Stimulated activated CD8-positive, alpha-beta memory T cell treated with anti-CD3 and anti-CD28 coated beads, Interleukin-15, amount 100 ng/mL, for 1 hour (primary cell): ENCODE measurements at places on chromosomes 5 and 9.

- no peak for DNase-seq
Observed at GRCh38 chr5:173832386-173832785, 55.8 kb upstream of the CPEB4 start.

GRCh38 chr5:140329739-140330481 lies 16.5 kb downstream of the HBEGF start:
- no peak for DNase-seq

DNA sequence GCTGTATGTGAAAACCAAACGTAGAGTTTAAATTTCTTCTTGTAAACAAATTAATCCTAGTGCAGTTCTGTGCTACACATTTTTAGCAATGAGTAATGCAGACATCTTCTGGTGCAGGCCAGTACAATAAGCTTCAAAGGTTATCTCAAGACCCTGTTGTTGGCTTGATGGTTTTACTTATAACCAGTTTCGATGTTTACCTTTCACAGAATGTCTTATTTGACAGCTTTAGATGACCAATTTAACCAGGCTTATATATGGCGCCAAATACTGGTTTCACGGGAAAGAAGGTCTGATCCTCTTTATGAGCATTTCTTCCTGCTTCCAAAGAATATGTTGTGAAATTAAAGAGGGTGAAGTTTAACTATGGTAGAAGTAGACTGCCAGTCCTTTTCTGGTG lies 9.9 kb downstream of the ZFAND5 start:
- DNase-seq, result no peak

DNA sequence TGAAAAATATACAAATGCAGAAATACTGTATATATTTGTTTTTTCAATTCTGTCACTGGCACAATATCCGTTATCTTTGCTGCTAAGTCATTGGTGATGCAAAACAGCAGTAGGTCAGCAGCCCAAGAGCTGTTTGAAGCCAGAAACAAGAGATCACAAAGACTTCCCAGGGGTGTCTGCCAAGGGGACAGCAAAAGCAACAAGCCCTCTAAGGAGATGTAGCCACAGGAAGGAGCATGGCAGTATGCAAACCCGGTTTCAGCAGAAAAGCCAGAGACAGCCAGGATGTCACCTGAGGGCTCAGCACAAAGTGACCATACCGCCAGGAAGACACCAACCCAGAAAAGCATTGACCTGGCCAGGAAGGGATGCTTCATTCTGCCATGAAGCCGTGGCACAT lies 241.5 kb downstream of the ARRDC3 start:
- DNase-seq, result no peak

DNA sequence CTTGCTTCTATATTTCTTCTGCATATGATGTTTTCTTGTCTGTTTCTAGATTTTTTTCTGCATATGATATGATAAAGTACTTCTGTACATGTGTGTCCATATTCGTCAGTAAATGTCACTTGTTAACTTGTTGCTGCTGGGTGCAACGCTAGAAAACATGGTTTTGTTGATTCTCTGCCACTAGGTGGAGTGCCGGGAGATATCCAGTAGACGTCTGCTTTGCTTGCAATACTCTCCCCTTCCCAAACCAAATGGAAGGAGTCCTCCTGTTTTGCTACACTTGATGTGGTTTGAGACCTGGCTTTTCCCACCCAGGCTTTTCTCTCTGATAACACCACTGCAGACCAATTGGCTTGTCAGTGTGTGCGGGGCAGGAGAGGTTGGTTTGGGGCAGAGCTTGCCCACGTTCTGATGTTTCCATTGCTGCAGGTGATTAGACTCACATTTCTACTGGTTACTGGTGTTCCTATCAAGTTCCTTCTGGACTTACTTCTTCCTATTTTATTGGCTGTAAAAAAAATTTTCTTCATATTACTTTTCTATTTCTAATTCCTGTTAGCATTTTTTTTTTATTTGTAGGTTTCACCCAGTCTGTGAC lies 900.0 kb upstream of the CDH10 start:
- DNase-seq, result no peak

DNA sequence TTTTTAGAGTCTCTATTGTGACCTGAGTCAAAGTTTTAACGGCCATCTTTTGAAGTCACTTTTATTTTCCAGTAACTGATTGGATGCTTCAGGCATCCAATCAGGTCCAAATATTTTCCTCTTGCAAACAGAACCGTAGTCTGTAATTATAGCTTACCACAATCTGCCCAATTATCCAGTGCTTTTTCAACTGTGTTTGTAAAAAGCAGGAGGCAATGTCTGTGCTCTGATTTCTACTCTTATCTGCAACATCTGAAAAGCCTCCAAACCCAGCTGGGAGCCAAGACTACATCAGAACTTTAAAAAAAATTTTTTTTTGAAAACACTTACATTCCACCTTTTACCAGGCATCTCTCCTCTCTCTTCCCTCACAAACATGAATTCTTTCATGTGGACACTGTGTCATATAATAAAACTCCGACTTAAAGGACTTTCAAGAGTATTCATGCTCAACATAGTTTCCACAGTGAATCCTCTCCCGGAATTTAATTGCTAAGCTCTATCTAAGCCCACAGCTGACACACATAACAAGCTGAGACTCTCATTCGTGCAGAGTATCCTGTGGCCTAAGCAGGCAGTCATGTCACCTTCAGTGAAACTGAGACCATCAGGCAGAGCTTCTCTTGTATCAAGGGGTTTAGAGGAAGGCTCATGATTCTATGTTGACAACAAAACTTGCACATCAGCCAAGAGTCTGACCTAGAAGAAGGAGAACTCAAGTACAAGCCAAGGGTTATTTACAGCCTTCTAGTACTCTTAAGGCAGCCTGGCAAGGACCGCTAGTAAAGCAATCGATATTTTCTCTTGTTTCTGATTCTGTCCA lies 272.7 kb downstream of the TLE1 start:
- no peak for DNase-seq

DNA sequence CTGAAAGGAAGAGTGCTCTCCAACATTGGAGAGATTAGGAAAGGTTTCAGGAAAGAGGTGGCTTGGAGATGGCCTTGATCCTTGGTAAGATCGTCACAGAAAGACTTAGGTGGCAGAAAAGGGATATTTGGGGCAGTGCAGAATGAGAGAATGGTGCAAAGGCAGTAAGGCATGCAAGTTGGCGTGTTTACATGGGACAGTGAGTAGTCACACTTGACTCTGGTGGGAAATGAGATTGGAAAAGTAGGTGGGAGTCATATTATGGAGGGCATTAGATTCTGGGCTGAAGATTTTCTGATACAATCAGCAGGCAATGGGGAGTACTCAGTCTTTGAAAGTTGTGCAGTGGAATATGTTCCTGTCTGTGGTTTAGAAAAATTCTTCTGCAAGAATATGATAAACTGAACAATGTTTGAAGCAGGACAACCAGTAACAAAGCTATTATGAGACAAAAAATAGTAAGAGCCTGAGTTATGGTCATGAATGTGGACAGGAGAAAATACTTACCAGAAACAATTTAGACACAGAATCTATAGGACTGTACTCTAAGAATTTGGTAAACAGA lies 76.2 kb upstream of the ANKRD55 start:
- DNase-seq, result no peak

GRCh38 chr9:93364734-93365426 lies 86.6 kb upstream of the FAM120A start:
- DNase-seq, result no peak

DNA sequence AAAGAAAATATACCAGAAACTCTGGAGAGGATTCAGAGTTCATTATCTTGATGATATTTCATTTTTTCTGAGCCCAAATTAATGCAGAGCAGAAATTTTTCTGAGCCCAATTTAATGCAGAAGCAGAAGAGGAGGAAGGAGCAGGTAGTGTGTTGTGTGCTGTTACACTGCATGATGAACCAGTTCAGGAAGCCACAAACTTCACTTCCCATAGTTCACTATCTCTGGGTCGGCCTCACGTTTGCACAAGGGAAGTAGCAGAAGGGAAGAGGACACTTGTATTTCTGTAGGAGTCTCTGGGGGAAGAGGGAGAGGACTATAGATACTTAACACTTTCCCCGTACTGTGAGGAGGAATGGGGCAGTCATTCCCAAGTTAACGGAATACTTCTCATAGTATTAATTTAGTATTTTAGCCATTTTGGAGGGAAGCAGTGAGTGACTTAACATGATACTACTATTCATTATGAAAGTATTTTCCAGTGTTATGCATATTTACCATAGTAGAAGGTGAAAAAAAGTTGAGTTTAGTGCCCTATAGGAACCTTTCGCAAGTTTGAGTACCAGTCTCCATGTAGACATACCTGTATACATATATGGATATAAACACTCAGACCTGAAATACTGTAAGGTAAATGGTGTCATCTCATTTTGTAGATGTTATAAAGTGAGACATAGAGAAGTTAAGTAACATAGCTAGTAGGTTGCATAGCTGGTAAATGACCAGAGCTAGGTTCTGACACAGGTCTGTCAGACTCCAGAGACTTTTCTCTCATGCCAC lies 30.0 kb downstream of the XPA start:
- no peak for DNase-seq

GRCh38 chr5:143094087-143094521 lies 309.4 kb downstream of the NR3C1 start:
- no peak for DNase-seq

GRCh38 chr5:175798626-175799025 lies 72.8 kb upstream of the CPLX2 start:
- no peak for DNase-seq

GRCh38 chr5:130017173-130017572 lies 112.9 kb downstream of the CHSY3 start:
- no peak for DNase-seq

DNA sequence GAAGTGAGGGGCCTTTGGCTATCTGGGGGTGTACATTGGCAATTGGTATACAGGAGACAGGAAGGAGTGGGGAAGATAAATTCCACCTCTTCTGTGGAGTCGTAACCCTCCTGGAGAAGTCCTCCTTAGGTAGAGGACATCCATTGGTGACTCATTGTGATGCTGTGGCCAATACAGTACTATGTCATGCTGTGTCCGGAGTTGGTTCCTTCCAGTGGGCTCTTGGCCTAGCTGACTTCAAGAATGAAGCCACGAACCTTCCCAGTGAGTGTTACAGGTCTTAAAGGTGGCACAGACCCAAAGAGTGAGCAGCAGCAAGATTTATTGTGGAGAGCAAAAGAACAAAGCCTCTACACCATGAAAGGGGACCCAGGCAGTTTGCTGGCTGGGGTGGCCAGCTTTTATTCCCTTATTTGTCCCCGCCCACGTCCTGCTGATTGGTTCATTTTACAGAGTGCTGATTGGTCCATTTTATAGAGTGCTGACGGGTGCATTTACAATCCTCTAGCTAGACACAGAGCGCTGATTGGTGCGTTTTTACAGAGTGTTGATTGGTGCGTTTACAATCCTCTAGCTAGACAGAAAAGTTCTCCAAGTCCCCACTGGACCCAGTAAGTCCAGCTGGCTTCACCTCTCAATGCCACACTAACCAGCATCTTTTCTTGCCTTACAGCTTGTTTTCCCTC lies 37.3 kb upstream of the FBP1 start:
- no peak for DNase-seq

GRCh38 chr5:67679184-67679841 lies 482.7 kb upstream of the CD180 start:
- no peak for DNase-seq

DNA sequence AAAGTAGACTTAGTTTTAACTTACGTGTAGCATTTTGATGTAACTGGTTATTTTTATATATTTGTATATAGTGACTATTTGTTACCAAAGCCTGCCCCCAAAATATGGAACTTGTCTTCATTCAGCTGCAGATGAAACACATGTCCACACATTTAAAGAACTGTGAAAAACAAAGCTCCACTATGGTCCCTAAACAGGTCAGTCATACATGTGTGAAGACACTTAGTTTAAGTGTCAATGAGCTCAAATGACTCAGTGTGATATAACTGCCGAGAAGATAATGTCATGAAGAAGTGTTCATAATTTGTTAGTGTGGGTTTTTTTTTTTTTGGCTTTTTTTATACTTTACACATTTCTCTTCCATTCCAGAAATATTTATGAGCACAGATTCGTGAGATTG lies 28.2 kb downstream of the HAVCR1 start:
- DNase-seq, result no peak

DNA sequence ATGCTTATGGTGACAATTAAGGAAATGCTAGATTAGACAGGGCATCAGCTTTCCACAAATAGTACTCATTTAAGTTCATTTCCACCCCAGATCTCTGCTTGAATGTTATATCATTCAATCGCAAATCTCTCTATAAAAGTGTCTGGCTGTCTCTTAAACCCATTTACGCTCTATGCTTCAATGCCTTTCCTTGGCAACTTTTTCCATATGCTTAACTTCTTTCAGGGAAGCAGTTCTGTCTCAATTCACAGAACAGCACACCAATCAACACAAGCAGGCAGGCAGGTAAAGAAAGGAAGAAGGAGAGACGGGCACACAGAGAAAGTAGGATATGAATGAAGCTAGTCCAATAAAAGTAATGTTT lies 243.1 kb downstream of the DENND1A start:
- no peak for DNase-seq

DNA sequence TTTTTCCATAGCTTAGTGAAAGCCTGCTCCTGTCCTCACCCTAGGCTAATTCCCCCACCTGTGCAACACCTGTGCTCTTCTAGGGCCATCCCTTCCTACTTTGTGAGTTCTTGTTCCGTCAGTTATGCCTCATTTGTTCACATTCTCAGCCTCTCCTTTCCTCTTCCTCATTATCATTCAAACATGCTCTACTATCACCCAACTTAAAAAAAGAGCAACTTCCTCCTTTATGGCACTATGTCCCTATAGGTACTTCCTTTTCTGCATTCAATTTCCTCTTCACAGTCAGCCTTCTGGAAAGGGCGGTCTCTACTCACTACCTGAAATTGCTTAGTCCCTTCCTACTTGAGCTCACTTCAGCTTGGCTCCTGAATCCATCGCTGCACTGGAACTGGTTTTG lies 111.8 kb upstream of the LHFPL2 start:
- no peak for DNase-seq

- no peak for DNase-seq
Observed at GRCh38 chr5:174325431-174325830, 279.9 kb downstream of the NSG2 start.

GRCh38 chr5:34511063-34511462 lies 145.1 kb upstream of the RAI14 start:
- no peak for DNase-seq

- DNase-seq, result no peak
Observed at GRCh38 chr5:33439905-33440481, 772 bp upstream of the TARS1 start.

DNA sequence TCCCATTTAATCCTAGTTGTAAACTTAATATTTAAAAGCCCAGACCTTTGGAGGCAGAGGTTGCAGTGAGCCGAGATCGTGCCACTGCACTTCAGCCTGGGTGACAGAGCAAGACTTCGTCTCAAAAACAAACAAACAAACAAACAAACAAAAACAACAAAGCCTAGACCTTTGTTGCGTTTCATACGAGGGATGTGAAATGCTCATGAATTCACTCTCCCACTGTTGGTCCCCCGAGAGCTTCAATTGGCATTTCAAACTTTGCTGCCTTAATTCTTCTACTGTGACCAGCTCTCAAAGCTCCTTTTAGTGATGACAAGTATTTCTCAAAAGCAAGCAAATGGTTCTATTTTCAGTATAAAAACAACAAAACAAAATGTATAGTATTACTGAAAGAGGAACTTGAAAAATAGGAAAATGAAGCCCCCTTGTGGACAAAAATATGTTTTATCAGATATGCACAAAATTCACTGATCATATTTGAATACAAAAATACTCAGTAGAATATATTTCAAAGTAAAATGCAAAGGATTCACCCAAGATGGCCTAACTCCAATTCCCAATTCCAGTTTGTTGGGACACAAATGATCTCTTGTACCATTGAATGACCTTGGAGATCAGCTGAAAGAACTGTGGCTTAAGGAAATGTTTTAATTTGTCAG lies 140.4 kb downstream of the ESM1 start:
- DNase-seq, result no peak

GRCh38 chr5:142821733-142822487 lies 51.7 kb downstream of the ARHGAP26 start:
- DNase-seq, result no peak
